HT-29 (cell line): ENCODE measurements at places on chromosomes 4 and X.

DNA sequence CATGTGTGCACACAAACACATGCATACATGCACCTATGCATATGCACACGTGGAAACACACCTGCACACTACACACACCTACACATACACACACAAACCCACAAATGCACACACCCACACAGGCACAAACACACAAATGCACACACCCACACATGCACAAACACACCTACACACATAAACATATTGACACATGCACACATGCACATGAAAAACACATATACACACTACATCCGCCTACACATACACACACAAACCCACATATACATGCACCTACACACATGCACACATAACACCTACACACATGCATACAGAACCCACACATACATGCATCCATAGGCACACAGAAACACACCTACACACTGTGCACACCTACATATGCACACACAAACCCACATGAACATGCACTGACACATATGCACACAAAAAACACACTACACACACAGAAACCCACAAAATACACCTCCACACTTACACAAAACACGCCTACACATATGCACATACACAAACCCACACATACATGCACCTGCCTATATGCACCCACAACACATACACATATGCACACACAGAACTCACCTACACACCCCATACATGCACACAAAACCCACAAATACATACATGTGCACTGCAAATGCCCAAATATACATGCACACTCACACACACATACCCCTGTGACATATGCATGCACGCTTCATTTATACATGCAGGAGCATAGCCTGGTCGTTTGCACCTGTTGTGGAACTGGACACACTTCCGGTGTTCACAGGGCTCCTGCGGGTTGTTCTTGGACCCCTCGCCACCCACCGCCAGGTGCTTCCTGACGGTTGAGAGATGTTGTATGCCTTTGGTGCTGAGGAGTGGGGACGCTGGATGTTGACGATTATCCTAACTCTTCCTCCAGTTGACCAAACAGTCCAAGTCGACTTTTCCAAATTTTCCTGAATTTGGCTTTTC lies 22.1 kb downstream of the CD99 start:
- DNase-seq, result no peak

DNA sequence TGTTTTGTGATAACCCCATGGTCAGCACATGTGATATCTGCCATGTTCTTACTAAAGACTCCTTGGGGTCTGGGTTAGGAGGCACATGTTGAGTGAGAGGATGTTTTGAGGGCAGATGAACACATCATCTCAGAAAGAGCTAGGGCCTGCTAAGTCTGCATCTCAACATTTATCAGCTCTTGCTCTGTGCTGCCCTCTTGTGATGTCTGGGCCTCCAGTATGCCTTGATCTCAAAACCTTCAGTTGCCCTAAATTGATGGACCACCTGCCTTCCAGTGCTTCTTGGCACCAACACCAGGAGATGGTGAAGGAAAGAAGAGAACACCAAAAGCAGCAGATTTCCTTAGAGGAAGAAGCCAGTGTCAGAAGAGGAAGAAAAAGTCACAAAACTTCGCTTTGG lies 22.5 kb downstream of the MID1 start:
- no peak for DNase-seq

- no peak for DNase-seq
Observed at GRCh38 chrX:11792461-11793421, 34.7 kb downstream of the MSL3 start.

DNA sequence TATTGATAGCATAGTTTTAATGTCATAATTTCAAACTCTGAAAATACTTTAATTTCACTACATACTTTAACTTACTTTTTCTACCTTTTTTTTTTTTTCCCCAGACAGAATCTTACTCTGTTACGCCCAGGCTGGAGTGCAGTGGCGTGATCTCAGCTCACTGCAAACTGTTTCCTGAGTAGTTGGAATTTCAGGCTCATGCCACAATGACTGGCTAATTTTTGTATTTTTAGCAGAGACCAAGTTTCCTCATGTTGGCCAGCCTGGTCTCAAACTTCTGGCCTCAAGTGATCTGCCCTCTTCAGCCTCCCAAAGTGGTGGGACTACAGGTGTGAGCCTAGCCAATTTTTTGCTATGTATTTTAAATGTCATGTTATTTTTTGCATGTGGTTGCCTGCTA lies 741.6 kb downstream of the TRAM1L1 start:
- no peak for DNase-seq

- no peak for DNase-seq
Observed at GRCh38 chr4:11843340-11843739, 414.6 kb upstream of the HS3ST1 start.

- DNase-seq, result no peak
Observed at GRCh38 chrX:30373951-30374350, 64.8 kb upstream of the NR0B1 start.

DNA sequence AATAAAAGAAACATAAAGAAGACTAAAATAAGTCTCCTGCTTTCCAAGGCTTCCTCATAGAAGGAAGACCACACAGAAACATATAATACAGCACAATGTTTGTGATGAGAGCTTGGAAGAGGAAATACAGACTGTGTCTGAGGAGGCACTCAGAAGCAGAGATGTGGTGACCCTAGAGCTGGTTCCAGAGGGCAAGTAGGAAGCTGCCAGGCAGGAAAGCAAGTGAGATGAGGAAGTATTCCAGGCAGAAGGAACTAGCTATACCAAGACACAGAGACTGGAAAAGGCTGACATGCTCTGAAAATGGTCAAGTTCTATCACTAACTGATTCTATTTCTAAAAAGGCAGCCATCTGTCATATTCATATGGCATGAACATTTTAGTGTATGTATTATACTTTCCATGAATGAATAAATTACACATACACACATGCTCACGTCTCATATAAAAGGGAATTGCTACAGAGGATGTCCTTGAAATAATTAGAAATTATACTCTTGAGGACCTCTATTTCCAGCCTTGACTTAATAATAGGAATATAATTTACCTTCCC lies 16.6 kb upstream of the HSFX2 start:
- no peak for DNase-seq

- no peak for DNase-seq
Observed at GRCh38 chr4:17018013-17018412, 119.6 kb upstream of the LDB2 start.

GRCh38 chrX:18290200-18290599 lies 64.3 kb downstream of the SCML2 start:
- DNase-seq, result no peak

DNA sequence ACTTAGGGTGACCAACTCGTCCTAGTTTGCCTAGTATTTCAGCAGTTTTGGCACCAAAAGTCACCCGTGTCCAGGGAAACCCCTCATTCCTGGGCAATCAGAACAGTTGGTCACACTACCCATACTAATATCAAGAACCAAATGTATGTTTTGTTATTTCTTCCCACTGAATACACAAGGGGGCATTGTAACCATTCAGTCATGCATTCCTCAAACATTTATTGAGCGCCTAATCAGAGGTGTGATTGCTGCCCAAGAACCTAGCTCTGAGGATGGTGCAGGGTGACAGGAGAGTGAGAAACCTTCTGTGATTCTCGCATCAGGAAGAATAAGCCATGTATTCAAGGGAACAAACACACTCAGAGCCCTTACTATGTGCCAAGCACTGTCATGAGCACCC lies 69.8 kb upstream of the RAI2 start:
- peak; percentile 34 for DNase-seq

GRCh38 chr4:11910812-11911211 lies 482.1 kb upstream of the HS3ST1 start:
- no peak for DNase-seq

DNA sequence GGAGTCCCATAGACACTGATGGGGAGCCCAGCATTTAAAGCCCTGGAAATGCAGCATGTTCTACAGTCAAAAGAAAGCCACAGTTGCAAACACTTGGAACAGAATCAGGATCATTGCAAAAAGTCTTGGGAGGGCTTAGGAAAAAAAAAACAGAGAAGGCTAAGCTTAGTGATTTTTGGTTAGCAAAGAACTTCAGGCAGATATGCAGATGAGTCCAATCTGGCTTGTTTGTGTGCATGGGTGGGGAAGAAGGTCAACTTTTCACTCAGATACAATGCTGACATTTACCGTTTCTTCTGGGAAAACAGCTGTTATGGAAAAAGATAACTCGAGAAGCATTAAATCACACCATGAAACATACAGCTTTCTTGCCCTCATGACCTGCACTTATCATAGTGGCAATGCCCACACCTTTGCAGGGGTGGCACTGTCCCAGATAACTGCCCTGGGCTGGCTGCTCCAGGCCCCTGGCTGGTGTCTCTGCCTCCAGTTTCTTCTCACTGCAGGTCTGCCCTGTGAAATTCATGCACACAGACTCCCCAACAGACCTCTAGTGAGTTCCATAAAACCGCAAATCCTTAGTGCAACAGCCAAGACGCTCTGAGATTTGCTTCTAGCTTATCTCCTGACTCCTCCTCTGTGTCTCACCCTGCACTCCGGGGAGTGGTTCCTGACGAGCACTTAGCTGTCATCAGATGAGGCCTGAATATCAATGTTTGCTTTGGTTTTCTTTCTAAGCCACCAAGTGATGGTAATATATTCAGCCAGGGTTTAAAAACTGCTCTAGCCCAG lies 99.2 kb downstream of the DRD5 start:
- no peak for DNase-seq

GRCh38 chrX:155148724-155149537 lies 67.3 kb upstream of the VBP1 start:
- peak; percentile 49 for DNase-seq

DNA sequence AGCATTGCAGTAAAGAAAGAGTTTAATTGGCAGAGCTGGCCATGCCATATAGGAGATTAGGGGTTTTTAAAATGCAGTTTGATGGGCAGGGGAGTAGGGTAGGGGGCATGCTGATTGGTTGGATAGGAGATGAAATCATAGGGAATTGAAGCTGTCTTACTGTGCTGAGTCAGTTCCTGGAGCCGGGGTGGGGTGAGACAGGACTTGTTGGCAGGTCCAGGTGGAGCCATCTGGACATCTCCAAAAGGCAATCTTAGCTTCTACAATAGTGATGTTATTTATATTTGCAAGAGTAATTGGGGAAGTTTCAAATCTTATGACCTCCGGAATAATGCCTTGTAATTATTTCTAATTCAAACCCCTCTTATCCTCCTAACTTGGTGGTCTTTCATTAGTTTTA lies 32.4 kb upstream of the PGM2 start:
- DNase-seq, result no peak

- peak; percentile 52 for DNase-seq
Observed at GRCh38 chr4:101419336-101420135, 72.2 kb upstream of the PPP3CA start.

GRCh38 chrX:109040057-109040456 lies 303.7 kb upstream of the IRS4 start:
- DNase-seq, result no peak

DNA sequence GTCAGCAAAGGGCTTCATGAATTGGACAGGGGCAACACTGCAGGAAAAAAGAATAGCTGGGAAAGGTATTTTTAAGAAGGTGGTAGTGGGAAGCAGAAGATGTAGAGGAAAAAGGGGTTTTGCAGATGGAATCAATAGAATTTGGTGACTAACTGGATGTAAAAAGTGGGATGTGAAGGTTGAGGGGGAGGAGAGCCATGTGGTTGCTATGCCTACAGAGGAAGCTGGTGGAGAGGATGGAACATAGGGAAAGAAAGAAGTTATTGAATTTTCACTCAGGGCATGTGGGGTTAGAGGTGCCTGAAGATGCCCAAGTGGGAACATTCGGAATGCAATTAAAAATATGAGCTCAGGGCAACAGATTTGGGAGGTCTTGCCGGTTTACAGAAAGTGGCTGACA lies 33.0 kb downstream of the REELD1 start:
- no peak for DNase-seq

GRCh38 chr4:83112678-83113428 lies 1.7 kb downstream of the PLAC8 start:
- peak; percentile 49 for DNase-seq

DNA sequence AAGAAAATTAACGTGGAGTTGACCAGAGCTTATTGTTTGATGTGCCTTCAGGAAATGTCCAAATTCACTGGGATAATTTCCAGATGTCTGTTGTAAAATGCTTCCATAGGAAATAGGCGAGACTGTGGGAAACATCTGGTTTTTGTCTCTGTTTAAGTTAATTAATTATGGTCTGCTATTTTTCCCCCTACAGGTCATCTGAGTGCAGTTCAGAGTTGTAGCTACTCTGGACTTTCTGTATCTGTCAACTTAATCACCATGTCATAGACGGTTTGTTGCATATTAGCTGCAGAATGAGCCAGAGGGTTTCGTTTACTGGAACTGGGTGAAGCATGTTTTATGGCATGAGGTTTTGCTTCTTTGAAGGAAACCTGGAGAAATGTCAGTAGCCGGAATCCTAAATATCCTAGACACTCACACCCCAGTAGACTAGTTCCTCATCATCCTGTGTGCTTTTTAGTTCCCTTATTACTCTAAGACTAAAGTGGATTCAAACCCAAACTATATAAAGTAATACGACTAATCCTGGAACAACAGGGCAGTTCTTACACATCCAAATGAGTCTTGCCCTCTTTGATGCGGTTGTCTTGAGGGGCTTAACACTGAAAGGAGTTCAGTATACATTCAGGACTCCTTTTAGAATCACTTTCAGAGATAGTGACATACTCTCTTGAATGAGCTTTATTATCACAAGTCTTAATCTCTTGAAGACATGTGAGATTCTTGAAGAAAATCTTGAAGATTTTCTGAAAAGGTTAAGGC lies 62.5 kb downstream of the PPEF1 start:
- DNase-seq, result no peak

DNA sequence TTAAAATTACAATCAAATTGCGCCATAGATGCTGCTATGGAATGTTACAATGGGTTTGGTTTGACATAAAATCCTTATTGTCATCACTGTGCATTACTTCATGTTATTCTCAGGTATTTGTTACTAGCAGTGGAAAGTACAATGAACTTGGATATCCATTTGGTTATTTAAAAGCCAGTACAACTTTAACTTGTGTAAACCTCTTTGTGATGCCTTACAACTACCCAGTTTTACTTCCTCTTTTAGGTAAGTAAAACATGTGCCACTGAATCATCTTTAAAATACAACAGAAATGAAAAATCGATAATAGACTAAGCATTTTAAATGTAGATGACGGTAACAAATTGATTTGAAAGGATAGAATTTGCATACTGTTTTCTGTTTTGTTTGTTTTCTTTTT lies 35.6 kb downstream of the INTS6L start:
- DNase-seq, result no peak

DNA sequence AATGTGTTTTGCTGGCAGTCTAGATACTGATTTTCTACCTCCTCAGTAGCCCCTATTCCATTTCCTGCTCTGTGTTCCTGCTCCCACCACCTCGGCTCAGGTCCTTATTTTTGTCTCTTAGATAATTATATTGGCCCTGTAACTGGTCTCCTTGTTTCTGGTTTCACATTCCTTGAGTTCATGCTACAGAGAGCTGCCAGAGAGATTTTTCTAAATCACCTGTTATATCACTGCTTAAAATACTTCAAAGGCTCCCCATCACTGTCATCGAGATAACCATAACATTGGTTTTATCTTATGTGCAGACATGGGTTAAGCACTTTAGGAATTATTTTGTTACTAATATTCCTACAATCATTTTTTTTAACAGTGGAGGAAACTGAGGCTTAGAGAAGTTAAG lies 9.6 kb downstream of the SYNPO2 start:
- DNase-seq, result no peak
